ENCODE measurements at places on chromosomes 4 and X.

- DNase-seq: no peak
These were observed 50.5 kb downstream of the CXCL1 start for GRCh38 chr4:73919691-73920090.

- DNase-seq: no peak
These were observed 93.0 kb upstream of the MTM1 start for GRCh38 chrX:150475461-150475860.

DNA sequence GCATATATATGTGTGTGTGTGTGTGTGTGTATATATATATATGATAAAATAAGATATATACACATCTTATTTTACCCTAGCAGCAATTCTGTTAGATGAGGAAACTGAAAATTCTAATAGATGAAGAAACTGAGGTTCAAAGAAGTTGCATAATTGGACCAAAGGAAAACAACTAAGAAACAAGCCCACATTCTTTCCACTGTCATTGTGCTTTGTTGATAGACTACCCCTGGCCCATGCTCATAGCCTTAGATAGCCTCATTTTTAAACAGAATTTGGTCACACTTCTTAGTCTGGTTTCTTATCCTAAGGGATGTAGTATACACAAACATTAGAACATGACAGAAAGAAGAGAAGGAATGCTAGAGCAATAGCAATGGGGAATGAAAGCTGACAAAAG, 138.8 kb downstream of the NDST3 start:
- DNase-seq: no peak

DNA sequence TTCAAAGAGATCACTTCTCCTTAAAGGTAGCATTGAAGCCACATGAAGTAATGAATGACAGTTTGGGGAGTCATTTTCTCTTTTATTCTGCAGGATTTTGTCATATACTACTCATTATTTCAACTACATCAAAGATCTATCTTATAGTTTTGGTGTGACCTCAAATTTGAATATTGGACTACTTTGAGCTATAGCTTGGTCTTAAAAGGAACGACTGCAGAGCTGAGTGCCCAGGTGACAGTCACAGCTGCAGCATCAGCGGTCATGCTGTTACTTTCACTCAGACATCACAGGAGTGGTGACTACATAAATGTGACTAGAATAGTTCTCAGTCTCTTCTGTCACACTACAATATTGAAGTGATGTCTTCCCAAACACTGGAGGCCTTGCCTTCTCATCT, 10.7 kb upstream of the SPCS3 start:
- DNase-seq: no peak

DNA sequence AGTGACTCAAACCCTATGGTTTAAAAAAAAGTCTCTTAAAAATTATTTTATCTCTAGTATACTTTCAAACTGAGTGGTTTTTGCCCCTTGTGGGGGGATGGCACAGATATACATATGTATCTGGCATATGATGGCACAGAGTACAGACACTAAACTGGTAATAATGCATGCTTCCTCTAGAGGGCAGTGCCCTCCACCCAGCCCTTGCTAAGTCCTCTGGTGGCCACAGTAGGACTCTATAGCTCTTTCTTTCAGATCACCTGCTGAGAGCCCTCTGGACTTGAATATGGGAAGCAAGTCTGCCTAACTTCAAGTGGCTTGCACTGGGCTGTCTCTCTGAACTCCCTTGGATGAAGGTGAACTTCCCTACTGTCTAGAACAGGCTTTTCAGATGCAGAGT, 66.3 kb downstream of the TSPAN7 start:
- DNase-seq: no peak

- no peak for DNase-seq
These were observed 311.7 kb downstream of the NLGN4X start for GRCh38 chrX:5916945-5917344.

DNA sequence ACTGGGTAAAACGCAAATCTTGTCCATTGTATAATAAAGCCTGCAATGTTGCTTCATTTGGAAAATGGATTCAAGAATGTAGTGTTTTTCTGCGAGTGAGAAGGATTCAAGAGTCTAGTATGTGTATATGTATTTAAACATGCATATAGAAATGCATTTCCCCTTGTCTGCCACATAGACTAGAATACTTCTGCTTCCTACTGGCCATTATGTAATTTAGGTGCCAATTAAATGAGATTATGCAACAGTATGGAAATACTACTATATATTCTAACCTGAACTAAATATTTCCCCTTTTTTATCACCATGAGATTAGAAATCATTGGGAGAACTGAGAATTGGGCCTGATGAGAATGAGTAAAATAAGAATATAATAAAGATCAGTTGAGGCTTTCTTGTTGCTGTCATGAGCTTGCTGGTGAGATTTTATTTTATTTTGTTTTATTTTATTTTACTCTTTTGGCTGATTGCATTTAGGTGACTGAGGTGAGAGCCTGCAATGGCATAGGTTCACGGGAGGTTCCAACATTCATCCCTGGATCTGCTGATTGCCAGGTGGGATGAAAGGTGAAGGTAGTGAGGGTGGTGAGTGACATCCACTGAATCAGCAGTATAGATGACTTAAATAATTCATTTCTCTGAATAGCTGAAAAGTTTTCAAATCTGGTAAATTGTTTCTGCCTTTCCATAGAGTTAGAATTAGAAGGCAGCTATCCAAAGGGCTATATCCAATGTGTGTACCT, 95.6 kb upstream of the SLC4A4 start:
- no peak for DNase-seq

DNA sequence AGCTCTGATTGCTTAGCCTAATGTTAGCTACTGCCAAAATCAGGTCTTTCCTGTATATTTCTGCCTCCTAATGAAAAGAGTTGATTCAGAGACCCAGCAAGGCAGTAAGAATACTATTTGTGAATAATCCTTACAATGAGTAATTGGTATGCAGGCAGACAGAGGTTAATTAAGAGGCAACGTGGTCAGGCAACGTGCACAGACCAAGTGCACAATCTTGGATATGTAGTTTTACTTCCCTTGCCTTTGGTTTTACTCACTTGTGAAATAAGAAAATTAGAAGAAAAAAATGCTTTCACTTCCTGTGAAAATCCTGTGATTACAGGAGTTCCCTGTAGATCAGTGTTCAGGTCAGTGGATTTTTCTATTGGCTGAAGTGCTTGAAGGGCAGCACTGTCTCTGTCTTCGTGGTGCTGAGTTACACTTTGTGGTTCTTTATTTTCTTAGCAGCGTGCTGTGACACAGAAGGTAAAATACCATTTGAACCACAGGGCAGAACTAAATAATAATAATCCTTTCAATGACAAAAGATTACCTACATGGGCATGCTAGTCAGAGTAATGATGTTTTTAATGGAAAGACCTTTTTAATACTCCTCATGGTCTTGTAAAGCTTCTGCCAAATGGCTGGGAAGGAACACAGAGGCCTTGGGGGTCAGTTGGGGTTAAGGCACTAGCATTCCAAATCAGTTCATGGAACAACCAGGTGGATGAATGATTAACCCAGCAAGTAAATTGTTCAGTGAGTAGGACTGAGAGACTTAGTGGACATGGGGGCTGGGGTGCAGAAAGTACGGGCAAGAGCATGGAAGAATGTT, 430.9 kb downstream of the MAPK10 start:
- no peak for DNase-seq

- peak; percentile 69 for DNase-seq
These were observed 22.2 kb downstream of the LIN54 start for GRCh38 chr4:82988323-82988832.
